ENCODE measurements at places on chromosomes 3 and 15.

- no peak for DNase-seq
Measured at GRCh38 chr15:67639591-67639990, 97.1 kb downstream of the MAP2K5 start.

DNA sequence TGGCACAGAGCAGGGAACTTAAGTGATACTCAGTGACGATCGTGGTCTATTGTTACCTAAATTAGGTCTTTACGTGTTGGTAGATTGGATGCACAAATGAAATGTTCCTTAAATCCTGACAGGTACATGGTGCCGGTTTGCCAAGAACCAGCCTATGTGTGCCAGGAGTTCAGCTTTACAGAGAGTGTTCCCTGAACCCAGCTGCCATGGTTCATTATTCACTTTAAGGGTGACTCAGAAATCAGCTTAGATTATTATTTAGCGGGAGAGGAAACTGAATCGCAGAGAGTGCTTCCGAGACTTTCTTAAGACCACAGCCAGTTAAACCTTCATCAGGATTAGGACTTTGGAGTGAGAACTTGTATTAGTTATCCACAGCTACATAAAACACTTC is 21.5 kb downstream of the FAM43A start:
- no peak for DNase-seq

DNA sequence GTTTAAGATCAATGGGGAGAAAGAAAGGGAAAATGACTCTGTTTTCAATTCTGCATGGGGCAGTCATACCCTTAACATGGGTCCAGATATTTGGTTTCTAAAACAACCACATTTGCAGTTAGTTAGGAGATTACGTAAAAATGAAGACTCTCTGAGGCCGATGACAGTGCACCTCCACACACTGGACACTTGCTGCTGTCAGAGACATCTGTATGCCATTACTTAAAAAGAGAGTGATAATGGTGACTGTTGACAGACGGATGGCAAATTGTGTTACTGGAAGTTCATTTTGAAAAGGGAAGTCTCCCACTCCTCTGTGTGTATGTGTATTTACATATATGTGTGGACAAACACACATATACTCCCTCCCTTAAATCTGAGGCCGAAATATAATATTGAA is 304.5 kb upstream of the SEMA6D start:
- DNase-seq: no peak

DNA sequence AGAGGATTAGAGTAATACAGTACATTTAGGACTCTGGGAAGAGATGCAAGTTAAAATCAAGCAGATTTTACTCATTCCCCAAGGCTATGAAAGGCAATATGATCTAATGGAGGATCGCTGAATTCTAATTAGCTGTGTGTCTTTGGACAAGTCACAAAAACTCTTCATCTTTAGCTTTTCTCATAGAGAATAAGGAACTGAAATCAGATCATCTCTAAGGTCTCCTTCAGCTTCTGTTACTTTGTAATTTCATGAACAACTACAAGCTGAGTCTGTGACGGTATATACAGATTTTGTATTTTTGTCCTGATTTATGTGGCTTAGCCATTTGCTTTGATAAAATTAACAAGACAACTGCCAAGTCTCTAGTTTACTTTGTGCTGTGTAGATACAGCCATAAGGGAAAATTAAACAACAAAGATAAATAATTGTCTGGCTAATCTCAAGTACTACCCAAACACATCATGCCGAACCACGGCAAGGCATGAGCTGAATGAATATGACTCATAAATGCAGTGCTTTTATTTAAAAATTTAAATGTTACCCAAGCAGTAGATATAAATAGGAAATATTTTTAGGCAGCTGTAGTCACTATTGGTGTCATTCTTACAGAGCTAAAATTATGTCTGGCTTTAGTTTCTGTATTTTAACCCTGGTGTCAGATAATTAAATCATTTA is 81.5 kb downstream of the GAP43 start:
- DNase-seq: no peak

DNA sequence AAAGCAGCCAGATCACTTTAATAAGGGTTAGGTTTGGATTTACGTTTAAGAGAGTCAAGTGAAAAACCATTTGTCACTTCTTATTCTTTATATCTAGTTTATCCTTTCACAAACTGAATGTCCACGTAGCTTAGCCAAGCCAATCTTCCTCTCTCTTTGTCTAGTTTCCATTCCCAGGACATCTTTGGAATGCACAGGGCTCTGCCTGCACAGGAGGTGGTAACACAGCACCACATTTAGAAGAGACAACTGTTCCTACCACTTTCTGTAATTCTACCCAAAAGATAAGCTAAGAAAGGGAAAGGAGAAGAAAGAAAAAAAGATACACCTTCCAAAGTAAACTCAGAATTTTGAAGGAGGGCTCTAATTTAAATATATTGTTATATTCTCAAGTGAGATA is 67.9 kb downstream of the IGSF11 start:
- no peak for DNase-seq
